K562 (cell line): ENCODE measurements at places on chromosomes 16 and 17. TPM values are rescaled to one million over a fixed set of nuclear protein-coding genes. Genes with fewer than 3 reads are reported as not detected.

CA5A gene
- not detected in 2 replicates for total RNA-seq

DNAH17 gene
- total RNA-seq: not detected in 2 replicates

ZNF597 gene
- total RNA-seq: 0.36 and 0.42 TPM in 2 replicates

ALOX12 gene
- total RNA-seq: 0.40 and 0.47 TPM in 2 replicates

CIITA gene
- 0.20 and 0.38 TPM in 2 replicates for total RNA-seq

RNF213 gene
- total RNA-seq: 33.6 and 34.3 TPM in 2 replicates

CACNB1 gene
- 6.7 and 7.4 TPM in 2 replicates for total RNA-seq

EPX gene
- 0.20 and 0.22 TPM in 2 replicates for total RNA-seq

ATP5PD gene
- 300 and 341 TPM in 2 replicates for total RNA-seq

DNAI2 gene
- total RNA-seq: not detected in 2 replicates

RGS9 gene
- 0.60 and 0.73 TPM in 2 replicates for total RNA-seq

MYLK3 gene
- total RNA-seq: 10.1 and 10.7 TPM in 2 replicates

PYDC1 gene
- total RNA-seq: not detected in 2 replicates

KRTAP4-3 gene
- total RNA-seq: not detected in 2 replicates

TAC4 gene
- total RNA-seq: not detected in 2 replicates

CCL13 gene
- not detected in 2 replicates for total RNA-seq
